Calu3 (cell line): ENCODE measurements at places on chromosomes 4 and X.

- no peak for DNase-seq
Observed at GRCh38 chr4:99821918-99822503, 5.4 kb downstream of the DAPP1 start.

GRCh38 chr4:74166135-74166534 is 8.2 kb downstream of the MTHFD2L start:
- no peak for DNase-seq

- DNase-seq: no peak
Observed at GRCh38 chr4:14807856-14808255, 194.4 kb upstream of the CPEB2 start.

GRCh38 chr4:182348779-182349326 is 105.7 kb downstream of the TENM3 start:
- DNase-seq: no peak

DNA sequence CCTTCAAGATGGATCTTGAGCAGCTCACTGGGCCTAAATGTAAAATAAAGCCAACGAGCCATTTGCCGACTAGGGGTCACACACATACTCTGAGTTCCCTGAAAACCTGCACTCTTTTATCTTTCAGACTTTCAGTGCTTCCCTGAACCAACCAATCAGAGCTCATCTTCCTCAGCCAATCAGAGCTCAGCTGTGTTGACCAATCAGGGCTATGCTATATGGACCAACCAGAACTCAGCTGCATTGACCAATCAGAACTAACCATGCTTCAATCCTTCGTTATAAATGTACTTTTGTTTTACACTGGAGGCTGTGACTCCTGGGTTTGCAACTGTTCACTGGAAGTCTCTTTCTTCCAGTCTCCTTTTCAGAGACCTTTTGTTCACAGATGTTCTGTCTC is 19.3 kb downstream of the SLC25A53 start:
- no peak for DNase-seq

DNA sequence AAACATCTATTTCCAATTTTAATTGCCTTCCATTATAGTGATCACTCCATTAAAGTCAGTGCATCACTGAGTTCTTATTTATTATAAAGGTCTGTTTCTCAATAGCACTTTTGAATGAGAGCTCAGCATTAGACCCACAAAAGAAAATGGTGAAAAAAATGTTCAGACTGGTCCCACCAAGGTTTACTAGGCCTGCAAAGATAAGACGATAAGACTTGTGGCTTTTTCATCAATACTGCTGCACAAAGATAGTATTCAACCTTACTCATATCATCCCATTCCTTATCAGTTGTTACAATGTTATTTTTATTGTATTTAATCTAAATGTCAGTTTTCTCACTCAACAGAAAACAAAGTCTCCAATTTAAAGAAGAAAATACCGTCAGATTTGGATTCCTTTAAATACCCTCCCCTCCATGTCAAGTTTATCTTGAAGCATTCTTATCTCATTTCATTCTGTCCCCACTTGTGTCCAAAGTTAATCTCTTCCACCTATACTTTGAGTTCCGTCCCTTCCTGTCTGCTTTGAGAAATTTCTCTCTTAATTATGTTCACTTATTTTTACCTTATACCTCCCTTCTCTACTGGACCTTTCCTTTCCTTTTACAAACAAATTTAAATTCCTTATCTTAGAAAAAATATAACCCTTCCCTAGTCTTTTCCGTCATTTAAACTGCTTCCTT is 140.0 kb downstream of the GASK1B start:
- DNase-seq: no peak
